Left lobe of liver (tissue), 2 donors: ENCODE measurements at places on chromosomes 1 and 21. TPM values are rescaled to one million over a fixed set of nuclear protein-coding genes. Genes with fewer than 3 reads are reported as not detected.

GRCh38 chr1:212485571-212485912 lies 52.8 kb downstream of the NENF start:
- no peak for DNase-seq

The TNFRSF1B gene
- total RNA-seq, result 16.8 TPM

- DNase-seq, result no peak
Observed at GRCh38 chr1:176450526-176450925, 12.4 kb upstream of the PAPPA2 start.

DNA sequence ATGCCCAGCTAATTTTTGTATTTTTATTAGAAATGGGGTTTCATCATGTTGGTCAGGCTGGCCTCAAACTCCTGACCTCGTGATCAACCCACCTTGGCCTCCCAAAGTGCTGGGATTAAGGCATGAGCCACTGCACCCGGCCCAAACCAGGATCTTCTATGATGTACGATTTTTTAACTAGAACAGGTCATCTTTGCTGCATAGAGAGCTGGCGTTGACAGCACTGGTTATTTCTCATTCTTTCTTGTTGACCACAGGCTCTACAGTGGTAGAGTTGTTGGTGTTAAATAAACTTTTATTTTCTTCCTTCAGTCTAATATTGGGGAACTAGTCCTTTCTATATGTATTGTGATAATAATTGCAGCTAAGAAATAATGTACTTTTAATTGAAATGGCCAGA lies 3.8 kb upstream of the MAB21L3 start:
- DNase-seq, result no peak

- DNase-seq, result no peak
Observed at GRCh38 chr1:34925730-34926129, 3.7 kb downstream of the DLGAP3 start.

- DNase-seq, result no peak
Observed at GRCh38 chr21:26719750-26720149, 125.5 kb downstream of the ADAMTS1 start.

The SELP gene
- total RNA-seq, result 0.78 TPM

The ESPN gene
- total RNA-seq, result 172 TPM

The SAMD13 gene
- 0.23 TPM for total RNA-seq

GRCh38 chr1:116693759-116694480 lies 26.4 kb upstream of the IGSF3 start:
- DNase-seq, result no peak

The SLC1A7 gene
- total RNA-seq, result 0.35 TPM

DNA sequence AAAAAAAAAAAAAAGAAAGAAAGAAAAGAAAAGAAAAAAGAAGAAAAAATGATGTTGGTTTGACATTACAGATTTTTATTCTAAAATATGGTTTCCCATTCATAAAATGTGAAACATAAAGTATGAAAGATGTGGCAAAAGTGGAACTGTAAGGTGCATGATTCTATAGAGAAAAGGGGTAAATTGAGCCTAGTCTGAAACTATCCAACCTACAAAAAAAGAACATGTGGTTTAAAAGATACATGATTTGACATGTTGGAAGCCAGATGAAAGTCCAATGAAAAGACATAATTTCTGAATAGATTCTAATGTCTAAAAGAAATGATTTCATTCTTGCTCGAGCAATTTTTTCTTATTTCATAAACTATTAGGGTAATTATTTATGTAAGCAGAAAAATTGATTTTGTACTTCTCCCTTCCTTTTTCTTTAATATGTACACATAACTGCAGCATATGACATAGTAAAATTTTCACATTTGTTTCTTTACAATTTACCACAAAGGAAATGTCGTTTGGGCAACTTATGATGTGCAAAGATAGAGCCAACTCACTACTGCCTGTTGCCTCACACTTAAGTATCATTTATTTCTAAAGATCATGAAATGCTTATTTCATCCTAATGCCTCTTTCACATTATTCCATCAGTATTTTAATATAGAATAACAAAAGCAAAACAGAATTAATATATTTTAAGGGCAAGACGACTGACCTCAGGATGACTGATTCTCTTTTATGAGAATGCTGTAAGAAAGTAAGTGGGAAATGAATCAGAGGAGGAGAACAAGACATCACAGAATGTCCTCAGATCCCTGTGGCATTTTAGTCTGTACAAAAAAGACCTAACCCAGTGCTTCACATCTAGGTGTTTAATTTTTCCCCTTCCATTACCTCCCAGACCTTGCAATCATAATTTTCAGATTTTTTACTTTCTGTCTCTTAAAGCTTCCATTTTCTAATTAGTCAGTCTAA lies 165.8 kb upstream of the HMCN1 start:
- no peak for DNase-seq

The REN gene
- 0.20 TPM for total RNA-seq

DNA sequence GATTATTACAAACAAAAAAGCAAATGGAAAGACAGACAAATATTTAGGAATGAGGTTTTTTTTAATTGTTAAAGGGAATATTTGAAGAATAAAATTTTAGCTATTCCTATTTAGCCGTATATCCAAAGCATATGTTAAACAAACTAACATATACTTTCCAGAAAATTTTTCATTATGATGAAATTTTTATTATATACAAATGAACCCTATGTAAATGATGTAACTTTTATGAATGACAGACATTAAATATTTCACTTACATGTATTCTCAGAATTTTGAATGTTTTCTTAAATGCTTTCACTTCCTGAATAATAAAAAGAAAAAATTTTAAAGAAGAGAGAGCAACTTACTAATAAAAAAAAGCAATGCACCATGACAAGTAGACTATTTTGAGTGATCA lies 15.8 kb downstream of the LHX9 start:
- no peak for DNase-seq

- no peak for DNase-seq
Observed at GRCh38 chr1:165152727-165153126, 203.8 kb downstream of the LMX1A start.

The KLHDC9 gene
- 6.2 TPM for total RNA-seq

The OR2T2 gene
- not detected for total RNA-seq

DNA sequence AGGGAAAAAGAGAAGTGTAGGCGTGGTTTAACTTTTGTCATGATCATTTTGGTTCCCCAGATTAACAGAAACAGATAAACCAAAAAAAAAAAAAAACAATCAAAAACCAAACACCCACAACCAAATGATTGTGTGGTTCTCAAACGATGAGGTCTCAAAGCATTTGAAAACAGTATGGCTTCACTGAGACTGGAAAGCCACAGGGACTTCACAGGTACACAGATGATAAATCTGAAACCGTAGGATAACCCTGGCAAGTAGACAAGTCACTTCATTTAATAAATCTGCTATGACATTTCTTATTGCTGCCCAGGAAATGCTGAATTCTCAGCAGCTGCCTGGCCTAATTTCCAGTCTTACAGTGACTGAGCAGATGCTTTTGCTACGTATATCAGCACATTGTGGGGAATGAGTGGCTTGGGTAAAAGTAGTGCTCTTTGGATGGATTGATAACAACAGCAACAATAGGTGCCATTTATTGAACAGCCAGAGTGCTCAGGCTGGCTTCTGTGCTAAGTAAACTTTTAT lies 6.1 kb downstream of the ST6GALNAC3 start:
- DNase-seq, result no peak

DNA sequence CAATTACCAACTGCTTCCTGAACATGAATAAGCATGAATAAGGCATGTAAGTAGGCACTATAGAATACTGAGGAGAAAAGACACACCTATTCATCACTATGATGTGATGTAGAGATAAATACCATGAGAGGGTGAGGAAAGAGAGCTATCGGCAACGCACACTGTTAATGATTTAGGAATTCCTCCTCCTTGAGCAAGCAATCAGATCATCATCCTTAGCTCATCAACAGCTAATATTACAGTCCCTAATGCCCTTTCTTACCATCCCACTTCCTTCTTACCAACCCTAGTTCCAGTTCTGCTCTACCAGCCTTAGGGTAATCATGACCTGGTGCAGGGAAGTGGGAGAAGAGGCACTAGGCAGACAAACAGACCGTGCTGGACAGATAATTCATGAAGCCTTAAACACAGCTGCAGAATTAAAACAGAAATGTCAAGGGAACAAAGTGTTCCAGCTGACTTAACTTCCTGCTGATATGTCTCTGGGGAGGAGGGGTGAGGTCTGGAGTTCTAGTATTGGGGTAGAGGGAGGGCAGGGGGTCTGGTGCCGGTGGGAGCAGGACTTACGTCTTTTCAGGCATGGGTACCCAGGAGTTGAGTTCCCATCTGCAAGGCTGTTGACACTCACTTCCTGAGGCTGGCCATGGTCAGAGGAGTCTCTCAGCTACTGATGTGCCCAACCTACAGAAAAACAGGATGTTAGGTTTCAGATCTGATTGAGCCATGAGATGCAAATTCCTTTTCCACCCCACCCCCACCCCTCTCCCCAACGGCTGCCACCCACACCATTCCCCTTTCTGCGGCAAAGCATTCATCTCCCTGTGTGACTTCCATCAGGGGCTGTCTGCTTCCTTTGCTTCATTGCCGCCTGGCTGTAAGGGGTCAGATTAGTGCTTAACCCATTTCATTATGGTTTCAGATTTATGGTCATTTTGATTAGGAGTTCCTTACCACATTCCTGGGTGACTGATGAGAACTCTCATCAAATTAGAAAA lies 12.6 kb upstream of the RCSD1 start:
- DNase-seq, result no peak

DNA sequence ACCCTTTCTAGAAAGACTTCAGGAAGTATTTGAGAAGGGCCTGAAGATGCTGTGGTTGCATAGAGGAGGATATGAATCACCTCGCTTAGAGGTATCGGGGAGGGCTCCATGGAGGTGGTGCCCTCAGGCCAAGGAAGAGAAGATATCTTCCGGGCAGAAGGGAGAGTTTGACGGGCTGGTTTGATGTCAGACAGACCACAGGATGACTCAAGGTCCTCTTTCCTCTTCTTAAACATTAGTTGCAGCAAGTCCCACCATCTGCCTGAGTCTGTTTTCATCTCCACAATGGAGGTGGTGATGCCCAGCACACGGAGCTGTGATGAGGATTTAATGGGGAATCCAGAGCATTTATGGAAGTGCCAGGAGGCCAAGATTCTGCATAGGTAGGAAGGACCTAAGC lies 25.1 kb upstream of the RUNX3 start:
- no peak for DNase-seq

The PHF13 gene
- total RNA-seq, result 5.5 TPM
